T-helper 2 cell treated with Interferon-gamma antibody and Interleukin-4, amounts not matched to agents 100 ng/mL and 5 ng/mL, for 36 hours (primary cell): ENCODE measurements at places on chromosomes 6 and 20. TPM values are rescaled to one million over a fixed set of nuclear protein-coding genes. Genes with fewer than 3 reads are reported as not detected.

EYA2 gene
- total RNA-seq = 0.11 TPM in 1 of 2 replicates, not detected in the other

ESR1 gene
- total RNA-seq = 0.23 and 0.59 TPM in 2 replicates

RNF144B gene
- 1.8 and 2.1 TPM in 2 replicates for total RNA-seq

PTK7 gene
- total RNA-seq = 1.9 TPM in 2 replicates

SYNJ2 gene
- total RNA-seq = 26.1 and 26.2 TPM in 2 replicates

CD93 gene
- 4.3 and 5.0 TPM in 2 replicates for total RNA-seq

CALHM4 gene
- total RNA-seq = not detected in 2 replicates

RCAN2 gene
- 0.14 TPM in 1 of 2 replicates, not detected in the other for total RNA-seq
